SHP77 treated with DMSO at 0.1 percent for 48 hours (cell line): ENCODE measurements at places on chromosomes 3 and 15.

DNA sequence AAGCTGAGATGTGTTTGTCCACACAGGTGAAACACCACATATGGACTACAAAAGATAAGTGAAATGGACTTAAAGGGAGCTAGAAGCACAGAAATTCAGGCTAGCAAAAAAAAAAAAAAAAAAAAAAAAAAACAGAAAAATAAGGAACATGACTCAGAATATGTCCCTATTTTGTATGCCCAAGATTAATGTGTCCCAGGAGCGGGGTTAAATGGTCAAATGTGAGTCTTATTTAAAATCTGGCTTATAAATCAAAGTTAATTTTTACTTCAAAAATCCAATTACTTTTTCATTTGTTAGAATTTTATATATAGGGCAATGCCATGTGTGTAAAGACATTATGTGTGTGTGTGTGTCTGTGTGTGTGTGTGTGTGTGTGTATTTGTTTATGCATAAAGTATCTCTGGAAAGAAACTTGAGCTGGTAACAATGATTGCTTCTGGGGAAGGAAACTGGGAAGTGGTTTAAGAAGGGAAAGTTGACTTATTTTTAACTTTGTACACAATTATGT lies 986.5 kb downstream of the ROBO2 start:
- DNase-seq = no peak

GRCh38 chr3:17605032-17605431 lies 137.4 kb downstream of the TBC1D5 start:
- DNase-seq = no peak

- no peak for DNase-seq
These were observed 835 bp downstream of the STOML1 start for GRCh38 chr15:73991260-73991659.

DNA sequence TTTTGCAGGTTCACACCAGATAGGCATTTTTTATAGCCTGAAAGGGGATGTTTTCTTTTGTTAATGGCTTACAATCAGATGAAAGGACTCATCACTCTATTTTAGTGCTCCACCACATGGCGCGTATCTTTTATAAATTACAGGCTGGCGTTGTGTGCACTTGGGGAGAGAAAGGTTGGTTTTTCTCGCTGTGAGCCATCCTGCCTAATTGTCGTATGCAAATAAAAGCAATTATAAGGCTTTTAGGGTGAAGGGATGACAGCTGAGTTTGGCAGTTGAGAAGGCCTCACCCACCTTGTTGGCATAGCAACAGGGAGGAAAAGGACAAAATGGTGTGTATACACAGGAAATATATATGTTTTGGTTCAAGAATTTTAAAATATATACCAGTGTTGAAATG lies 268.0 kb downstream of the NR2F2 start:
- no peak for DNase-seq

- DNase-seq = no peak
These were observed 25.4 kb downstream of the CFAP100 start for GRCh38 chr3:126419886-126420786.

DNA sequence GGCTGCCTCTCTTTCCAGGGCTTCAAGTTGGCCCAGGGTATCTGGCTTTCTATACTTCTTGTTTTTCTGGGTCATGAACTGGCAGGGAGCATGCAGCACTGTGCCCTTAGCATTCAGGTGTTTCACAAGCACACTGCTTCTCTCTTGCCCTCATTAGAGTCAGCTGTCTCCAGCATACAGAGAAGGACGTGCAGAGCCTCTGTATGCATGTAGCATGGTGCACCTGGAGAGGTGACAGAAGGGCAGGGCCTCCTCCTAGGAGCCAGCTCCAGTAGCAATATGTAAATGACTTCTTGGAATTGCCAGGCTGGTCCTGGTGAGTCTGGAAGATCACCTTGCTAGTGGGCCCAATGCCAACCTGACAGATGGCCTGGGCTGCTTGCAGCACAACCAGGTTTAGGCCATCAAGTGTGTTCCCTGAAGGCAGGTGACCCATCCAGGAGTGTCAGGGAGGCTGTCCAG lies 44.8 kb upstream of the ATP2C1 start:
- no peak for DNase-seq

GRCh38 chr3:120561251-120562045 lies 34.7 kb upstream of the NDUFB4 start:
- peak; percentile 19 for DNase-seq

- DNase-seq = no peak
These were observed 591 bp downstream of the PROK2 start for GRCh38 chr3:71784201-71784913.

GRCh38 chr3:192833177-192833890 lies 84.3 kb downstream of the MB21D2 start:
- no peak for DNase-seq

DNA sequence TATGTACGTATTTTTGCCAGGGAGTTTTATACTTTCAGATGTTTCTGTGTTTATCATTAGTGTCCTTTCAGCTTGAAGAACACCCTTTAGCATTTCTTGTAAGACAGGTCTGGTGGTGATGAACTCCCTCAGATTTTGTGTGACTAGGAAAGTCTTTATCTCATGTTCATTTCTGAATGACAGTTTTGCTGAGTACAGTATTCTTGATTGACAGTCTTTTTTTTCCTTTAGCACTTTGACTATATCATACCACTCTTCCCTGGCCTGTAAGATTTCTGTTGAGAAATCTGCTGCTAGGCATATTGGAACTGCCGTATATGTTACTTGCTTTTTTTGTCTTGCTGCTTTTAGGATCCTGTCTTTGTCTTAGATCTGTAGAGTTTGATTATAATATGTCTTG lies 5.8 kb downstream of the LNP1 start:
- DNase-seq = no peak

DNA sequence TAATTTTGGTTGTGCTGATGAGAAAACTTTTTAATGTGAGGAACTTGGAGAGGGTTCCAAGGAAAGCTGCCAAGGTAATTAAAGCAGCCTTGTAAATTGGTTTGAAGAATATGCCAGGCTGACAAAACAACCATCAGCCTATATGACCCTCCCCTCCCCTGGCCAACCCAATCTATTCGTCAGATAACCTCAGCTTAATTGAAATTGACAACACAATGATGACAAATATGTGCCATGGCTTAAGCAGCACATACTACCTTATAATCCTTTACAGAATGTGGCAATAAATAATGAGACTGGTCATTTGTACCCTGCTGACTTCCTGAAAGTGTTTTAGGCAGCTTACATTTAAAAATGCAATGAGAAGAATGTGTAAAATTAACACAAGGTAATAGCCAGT lies 118.2 kb downstream of the EFHB start:
- no peak for DNase-seq

DNA sequence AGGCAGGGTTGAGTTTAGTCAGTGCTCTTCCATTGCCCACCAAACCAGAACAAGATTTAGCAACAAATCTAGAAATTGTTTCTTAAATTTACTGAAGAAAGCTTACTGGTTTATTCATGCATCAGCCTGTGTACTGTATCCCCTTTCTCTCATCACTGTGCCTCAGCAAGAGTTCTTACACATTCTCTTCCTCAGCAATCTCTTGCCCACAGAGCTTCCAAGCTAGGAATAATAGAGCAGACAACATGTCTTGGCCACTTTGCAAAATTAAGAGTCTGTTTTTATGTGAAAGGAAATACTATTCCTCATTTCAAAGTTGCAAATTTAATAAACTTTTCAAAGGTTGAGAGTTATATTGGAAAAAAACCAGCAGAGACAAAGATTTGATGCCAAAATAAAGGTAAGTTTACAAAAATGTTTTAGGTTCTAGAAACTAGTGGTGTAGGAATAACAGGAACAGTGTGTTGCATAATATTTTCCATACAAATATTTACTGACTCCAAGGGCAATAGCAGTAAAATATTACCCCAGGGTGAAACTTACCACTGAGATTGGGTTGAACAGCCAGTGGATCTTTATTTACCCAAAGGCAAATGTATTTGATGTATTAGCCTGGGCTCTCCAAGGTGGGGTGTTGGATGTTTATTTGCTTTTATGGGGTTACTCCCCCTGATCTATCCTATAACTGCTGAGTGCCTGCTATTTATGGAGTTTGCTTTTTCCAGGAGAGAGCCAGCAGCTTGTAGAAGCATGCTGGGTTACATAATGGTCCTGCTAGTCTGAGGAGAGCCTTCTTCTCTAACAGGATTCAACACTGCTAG lies 276.7 kb downstream of the ADAMTSL3 start:
- DNase-seq = no peak

DNA sequence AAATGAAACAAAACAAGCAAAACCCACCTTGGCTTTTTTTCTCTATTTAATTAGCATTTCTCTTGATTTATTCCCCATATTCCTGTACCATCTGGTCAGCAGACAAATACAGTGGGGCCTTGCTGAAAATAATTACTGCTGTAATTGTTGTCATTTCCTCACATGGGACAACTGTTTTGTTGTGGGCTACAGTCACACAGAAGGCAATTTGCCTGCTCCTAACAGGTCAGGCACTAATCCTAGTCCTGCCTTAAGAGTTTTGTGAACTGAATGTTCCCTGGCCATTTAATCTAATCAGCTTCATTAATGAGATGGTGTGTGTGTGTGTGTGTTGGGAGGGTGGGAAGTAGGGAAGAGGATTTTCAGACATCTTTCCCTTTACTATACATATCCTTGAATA lies 11.6 kb downstream of the TRPC1 start:
- DNase-seq = no peak

DNA sequence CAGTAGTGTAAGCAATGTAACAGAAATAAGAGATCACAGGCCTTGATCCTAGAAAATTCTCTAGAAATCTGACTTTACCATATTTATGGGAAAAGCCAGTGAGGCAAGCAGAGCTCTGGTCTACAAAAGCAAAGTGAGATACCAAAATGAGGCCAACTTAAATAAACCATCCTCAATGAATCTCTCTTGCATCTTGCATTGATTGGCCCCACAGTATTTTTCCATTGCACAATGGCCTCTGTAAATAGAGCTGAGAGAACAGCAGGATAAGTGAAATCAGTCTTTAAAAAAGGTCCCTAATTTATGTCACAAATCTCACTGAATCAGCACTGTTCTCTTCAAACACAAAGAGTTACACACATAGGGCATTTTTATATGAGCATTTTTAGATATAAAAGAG lies 8.9 kb downstream of the CFAP20DC start:
- DNase-seq = no peak

DNA sequence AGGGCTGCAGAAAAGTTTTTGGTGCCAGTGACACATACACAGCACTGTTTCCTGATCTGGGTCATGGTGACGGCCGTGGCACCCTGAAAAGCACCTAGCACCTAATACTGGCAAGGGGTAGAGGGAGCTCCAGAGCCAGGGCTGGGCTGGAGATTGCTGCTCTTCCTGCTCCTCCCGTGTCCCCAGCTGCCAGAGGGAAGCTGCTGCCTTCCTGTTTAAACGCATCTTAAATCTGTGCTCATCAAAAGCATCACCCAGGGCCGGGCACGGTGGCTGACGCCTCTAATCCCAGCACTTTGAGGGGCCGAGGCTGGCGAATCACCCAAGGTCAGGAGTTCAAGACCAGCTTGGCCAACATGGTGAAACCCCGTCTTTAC lies 156.7 kb upstream of the MEF2A start:
- peak; percentile 31 for DNase-seq

GRCh38 chr15:78265752-78266224 lies 1.4 kb downstream of the DNAJA4 start:
- DNase-seq = no peak

- DNase-seq = no peak
These were observed 472 bp downstream of the BSN start for GRCh38 chr3:49554633-49555265.

DNA sequence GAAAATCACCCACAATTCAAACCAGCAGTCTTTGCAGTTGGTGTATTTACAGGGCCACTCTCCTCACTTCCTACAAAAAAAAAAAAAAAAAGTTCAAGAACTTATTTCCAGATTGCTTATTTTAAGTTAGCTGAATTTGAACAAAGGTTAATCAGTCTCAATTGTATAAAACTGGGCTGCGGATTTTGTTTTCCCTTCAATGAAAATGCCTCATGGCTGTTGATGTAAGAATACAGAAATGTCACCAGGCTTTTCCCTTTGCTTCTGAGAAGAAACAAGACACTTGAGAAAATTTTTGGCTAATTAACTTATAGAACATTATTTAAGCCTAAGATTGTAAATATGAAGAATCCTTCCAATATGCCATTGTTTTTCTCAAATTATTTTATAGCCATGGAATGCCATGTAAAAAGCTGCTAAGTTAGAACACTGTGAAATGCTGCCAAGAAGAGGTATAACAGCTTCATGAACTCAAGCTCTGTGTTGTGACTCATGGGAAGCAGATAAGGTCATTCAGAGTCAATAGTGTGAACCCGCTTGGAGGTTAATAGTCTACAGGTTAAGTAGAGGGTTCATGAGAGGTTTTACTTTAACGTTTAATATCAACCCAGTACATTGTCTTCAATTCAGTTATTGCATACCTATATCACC lies 84.3 kb upstream of the ABI3BP start:
- no peak for DNase-seq

GRCh38 chr3:136078421-136079364 lies 113.2 kb downstream of the PPP2R3A start:
- DNase-seq = peak; percentile 10

- no peak for DNase-seq
These were observed 14.4 kb downstream of the STRA6 start for GRCh38 chr15:74188216-74188615.

DNA sequence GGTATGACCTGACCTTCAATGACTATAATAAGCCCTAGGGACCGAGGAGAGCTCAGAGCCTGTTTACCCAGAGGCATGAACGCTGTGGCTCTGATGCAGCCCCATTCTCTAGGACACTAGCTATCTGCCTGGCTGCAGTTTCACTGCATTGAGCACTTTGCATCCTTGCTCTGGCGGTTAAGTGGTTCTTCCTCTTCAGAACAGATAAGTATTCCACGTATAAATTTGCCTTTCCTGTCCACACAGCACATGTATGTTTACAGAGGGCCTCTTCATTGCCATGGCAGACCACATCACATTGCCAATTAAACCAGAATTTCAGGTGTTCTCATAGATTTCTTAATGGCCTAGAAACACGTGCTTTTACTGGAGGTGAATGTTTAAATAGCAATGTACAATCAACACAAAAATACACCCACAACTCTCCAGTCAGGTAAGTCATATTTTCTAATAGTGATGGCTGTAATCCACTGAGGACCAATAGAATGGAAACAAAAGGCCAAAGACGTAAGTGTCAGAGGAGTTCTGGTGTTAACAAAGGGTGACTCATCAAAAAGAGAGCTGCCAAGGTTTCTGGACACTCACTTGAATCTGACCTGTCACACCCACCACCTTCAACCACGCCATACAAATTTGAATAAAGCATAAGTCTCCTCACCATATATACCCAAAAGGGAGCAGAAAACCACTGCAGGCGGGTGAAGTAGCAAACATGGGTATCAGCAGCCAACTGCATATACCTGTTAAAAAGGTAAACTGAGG lies 553.4 kb downstream of the OCA2 start:
- DNase-seq = no peak
